Activated CD8-positive, alpha-beta memory T cell treated with anti-CD3 and anti-CD28 coated beads for 4 hours (primary cell): ENCODE measurements at places on chromosomes 6 and 20.

- no peak for DNase-seq
These were observed 29.8 kb downstream of the SMPDL3A start for GRCh38 chr6:122818866-122819265.

DNA sequence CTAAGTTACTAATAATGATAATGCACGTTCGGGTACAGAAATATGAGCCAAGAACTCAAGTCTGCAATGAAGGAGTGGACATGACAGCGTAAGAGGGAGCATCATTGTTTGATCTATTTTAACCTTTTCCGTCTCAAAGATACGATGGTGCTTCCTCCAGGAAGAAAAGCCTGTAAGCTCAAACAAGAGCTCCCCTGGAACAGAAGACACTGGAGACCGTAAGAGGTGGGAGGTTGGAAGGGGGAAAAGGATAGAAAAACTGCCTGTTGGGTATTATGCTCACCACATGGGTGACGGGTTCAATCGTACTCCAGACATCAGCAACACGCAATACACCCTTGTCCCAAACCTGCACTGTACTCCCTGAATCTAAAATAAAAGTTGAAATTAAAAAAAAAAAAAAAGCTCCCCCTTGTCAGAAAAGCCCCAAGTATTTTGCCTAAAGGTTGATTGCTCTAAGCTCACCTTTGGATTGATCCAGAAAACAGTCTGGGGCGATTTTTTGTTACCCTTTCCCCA, 180.5 kb downstream of the TRIM27 start:
- no peak for DNase-seq

DNA sequence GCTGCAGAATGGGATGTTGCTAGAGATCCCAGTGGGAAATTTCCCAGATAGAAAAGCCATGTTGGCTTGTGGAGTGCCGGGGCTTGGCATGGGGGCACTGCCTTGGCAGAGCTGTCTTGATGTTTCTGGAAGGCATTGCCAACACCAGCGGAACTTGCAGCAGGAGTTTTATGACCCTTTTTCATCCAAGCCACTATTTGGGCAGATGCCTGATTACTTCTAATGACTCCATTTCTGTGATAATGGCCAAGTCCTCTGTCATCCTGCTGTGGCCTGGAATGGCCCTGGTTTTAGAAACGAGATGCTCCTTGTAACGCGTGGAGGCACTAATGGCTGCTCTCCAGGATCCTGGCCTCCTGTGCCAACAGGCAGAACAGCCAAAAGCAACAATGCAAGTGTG, 229.0 kb downstream of the ZNF217 start:
- no peak for DNase-seq

DNA sequence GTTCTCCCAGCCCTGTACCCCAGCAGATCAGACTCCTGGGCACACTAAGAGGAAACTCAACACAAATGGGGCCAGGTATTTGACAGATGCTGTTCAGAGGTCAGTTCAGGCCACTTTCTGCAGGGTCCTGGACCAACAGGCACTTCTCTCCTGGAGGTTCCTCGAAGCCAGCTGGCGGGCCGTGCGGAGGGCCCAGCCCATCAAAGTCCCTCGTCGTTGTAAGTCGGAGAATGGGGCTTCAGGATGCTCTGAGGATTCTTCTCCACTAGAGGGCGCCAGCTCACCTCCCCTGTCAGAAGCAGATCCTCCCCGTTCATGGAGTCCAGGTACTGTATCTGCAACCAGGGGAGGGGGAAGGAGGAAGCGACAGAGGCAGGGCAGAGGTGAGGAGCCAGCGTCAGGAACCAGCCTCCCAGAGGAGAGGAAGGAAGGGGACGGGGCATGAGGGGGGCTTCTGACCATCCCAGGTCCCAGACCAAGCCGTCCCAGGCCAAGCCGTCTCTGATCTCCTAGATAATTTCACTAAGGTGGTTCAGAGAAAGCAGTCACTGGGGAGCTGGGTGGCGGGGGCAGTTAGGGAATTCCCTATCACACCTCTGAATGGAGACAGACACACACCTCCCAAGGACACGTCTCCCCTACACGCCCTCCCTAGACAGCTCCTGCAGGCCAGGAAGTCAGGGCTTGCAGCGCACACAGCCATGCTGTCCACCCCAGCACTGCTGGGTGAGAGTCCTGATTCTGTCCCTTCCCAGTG, 11.7 kb upstream of the FAM83C start:
- peak; percentile 63 for DNase-seq
